ENCODE measurements at places on chromosomes 7 and 10. TPM values are rescaled to one million over a fixed set of nuclear protein-coding genes. Genes with fewer than 3 reads are reported as not detected.

The DENND2A gene
- 0.40 TPM for total RNA-seq

The DPCD gene
- 31.8 TPM for total RNA-seq

The CFAP43 gene
- 0.21 TPM for total RNA-seq

The ATG9B gene
- 0.14 TPM for total RNA-seq

The NPC1L1 gene
- 0.06 TPM for total RNA-seq

The MMRN2 gene
- 0.91 TPM for total RNA-seq

The CAMK2B gene
- 0.20 TPM for total RNA-seq

The SAMD9L gene
- 1.4 TPM for total RNA-seq

The MYOZ1 gene
- total RNA-seq, result not detected

The KIF11 gene
- 44.0 TPM for total RNA-seq

The TMEM270 gene
- total RNA-seq, result 0.23 TPM

The HOXA11 gene
- 0.65 TPM for total RNA-seq

The ACADSB gene
- 9.2 TPM for total RNA-seq

The TMEM196 gene
- not detected for total RNA-seq

The CC2D2B gene
- not detected for total RNA-seq

The ORC5 gene
- 30.1 TPM for total RNA-seq

The ZWINT gene
- total RNA-seq, result 87.1 TPM

The PHKG1 gene
- 0.63 TPM for total RNA-seq

Data from A549 treated with DMSO at 1 μM for 4 hours (cell line).